T-helper 17 cell (primary cell): ENCODE measurements at places on chromosomes 2 and 18.

DNA sequence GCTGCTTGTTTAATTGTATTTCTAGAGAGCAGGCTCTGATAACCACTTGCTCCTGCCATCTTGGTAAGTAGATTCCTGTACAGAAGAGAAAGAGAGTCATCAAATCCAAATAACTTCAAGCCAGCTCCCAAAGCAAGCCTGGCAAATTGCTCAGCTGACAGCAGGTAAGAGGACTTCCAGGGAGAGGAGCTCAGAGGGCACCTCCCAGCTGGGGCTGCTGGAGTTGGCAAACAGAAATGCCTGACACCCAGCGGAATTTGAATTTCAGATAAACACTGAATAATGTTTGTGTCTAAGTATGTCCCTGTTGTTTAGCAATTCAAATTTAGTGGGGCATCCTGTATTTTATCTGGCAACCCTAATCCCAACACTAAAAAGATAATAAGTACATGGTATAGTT, 86.2 kb downstream of the MYL12B start:
- DNase-seq = no peak

DNA sequence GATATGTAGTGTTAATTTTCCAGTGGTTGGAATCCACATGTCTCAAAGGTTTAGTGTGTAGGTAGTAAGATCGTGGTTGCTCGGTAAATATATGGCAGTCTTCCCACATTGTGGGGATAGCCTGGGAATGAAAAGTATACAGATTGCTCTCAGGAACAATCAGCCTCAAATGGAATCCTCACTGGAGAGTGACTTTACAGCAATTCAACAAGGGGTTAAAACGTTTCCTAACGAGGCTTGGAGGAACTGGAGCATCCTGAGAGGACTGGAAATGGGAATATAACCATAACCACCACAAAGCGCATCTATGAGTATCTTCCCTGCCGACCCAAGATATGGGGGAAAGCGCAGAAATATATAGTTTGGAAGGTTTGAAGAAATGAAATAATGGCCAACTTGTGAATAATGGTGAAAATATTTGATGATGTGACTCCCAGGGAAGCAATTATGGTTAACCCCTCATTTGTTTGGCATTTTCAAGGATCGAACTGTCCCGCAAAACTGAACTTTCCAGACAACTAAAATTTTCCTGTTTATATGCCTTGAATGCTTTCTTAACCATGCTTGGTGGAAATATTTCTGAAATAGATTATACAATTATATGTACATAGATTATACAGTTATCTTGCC, 100.7 kb upstream of the FOSL2 start:
- DNase-seq = no peak

DNA sequence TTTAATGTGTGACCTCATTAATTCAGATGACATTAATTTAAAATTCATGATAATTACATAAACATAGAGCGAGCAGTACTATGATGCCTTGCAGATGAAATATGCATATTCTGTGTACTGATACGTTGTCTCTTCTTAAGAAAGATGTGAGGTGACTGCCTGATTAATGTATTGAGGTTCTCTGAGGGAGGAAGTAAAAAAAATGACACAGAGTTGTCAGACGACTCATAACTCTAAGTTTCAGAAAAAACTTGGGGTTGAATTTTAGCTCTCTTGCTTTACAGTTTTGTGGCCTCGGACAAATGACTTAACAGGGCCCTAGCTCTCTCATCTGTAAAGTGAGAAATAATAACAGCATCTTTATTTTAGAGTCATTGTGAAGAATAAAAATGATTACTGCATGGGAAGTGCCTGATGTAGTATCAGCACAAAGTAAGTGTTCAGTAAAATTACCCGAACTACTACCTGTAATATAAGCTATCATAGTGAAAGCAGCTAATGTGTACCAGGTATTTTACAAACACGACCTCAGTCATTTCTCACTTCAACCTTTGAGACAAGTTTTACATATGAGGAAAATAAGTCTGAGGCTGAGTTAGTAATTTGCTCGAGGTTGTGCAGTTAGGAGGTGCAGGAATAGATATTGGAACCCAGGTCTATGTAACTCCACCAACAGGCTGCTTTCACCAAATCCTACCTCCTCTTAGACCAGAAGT, 65.3 kb downstream of the ALK start:
- DNase-seq = no peak

DNA sequence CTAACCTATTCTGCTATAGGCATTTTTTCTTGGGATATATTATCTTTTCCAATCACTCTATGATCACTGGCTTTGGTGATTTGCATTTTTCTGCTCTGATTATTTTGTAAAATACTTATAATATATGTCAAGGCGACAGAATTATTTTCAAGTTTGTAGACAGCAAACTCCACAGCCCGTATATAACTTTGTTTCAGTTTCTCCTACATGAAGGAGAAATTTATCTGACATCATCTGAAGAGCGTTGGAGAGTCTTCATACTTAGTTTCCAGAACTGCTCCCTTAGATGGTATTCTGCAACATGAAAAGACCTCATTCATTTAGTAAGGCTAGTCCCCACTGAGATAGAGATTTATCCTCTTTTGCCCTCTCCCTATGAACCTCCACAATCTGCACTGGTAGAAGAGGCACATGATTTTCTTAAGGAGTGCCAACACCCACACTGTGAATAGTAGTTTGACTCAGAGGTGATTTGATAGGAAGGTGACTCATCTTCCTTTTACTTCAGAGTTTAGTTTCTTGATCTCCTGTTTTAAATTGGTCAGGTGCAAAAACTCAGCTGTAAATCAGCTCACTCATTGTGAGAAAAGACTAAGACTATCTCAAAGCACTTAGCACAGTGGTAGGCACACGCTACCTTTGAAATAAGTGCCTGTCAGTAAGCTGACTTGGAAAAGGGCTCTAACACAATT, 1848.6 kb upstream of the CELF4 start:
- DNase-seq = no peak
